NCI-H774 (cell line): ENCODE measurements at places on chromosomes 3 and 15.

GRCh38 chr15:77168616-77169015 lies 97.7 kb upstream of the TSPAN3 start:
- DNase-seq = no peak

DNA sequence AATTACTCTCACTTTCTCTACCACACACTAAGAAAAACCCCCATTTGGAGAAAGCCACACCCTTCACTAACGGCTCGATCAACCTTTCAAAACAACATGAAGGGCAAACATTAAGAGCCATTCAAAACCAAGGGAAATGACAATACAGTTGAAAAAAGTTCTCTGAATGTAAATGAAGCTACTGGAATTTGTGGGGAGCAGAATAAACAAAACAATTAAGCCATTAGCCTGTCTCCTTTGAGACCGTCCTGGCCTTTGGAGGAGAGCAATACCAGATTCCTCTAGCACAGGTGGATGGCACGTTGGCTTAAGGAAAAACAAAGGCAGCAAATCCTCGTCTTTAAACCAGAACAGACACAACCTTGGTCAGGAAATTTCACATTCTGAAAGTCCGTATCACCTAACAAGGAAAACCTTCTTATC lies 18.7 kb downstream of the MYO1E start:
- DNase-seq = no peak

- DNase-seq = no peak
Observed at GRCh38 chr15:81723701-81724100, 322.1 kb downstream of the MEX3B start.

- no peak for DNase-seq
Observed at GRCh38 chr15:32738666-32739065, 20.9 kb downstream of the GREM1 start.
